Cardiac atrium fibroblast (primary cell): ENCODE measurements at places on chromosomes 2 and 18. TPM values are rescaled to one million over a fixed set of nuclear protein-coding genes. Genes with fewer than 3 reads are reported as not detected.

The TMEM247 gene
- total RNA-seq: not detected in 2 replicates

The LIPG gene
- 32.9 and 50.4 TPM in 2 replicates for total RNA-seq

The ANKRD62 gene
- total RNA-seq: not detected in 2 replicates

The SF3B6 gene
- total RNA-seq: 121 and 136 TPM in 2 replicates

The PPP1R1C gene
- total RNA-seq: not detected in 2 replicates

The LRP1B gene
- total RNA-seq: under 0.01 and 0.18 TPM in 2 replicates

The ZNF396 gene
- 0.32 and 0.54 TPM in 2 replicates for total RNA-seq
